ENCODE measurements at places on chromosomes 11 and 22. TPM values are rescaled to one million over a fixed set of nuclear protein-coding genes. Genes with fewer than 3 reads are reported as not detected.

DNA sequence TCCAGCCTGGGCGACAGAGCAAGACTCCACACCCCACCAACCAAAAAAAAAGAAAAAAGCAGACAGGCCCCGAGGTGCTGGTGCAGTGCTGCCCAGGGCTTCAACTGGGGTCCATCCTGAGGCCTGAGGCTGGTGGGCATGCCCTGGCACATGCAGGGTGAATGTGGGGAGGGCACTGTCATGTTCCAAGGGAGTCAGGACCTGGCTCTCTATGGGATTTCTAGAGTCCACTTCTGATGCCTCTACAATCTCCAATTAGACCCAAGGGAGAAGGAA, 10.1 kb downstream of the CENPM start:
- no peak for DNase-seq

- no peak for DNase-seq
Observed at GRCh38 chr11:4090258-4090657, 4.3 kb upstream of the RRM1 start.

TMEM80 gene
- total RNA-seq: 24.2 TPM

PGGHG gene
- 6.7 TPM for total RNA-seq

GRCh38 chr22:41504397-41504796, 35.5 kb downstream of the ACO2 start:
- peak; percentile 58 for DNase-seq

C1QTNF5 gene
- 23.1 TPM for total RNA-seq

RIMBP3C gene
- not detected for total RNA-seq

SAA1 gene
- total RNA-seq: 1.6 TPM

GRCh38 chr11:79092791-79093353, 348.0 kb downstream of the TENM4 start:
- DNase-seq: no peak

DNA sequence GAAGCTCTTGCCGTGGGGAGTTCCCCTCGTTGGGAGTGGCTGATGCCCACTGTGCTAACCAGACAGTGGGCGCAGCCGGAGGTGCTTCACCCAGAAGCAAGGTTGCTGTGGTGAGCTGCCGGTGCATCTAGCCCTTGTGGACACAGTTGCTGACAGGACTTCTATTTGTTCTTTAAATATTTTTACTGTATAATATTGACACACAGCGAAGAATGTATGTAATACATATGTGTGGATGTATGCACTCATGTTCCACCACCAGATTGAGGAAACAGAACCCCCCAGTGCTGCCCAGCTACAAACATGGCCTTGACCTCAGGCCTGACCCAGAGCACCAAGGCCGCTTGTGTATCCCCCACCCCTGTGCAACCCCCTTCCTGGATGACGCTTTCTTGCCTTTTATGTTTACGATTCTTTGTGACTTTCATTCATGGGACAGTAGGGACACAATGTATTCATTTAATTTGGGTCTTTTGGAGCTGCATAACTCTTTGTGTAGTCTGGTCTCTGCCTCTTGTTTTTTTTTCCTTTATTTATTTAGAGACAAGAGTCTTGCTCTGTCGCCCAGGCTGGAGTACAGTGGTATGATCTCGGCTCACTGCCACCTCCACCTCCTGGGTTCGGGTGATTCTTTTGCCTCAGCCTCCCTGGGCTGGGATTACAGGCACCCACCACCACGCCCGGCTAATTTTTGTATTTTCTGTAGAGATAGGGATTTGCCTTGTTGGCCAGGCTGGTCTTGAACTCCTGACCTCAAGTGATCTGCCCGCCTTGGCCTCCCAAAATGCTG, 132.6 kb downstream of the TBC1D22A start:
- no peak for DNase-seq

ANKK1 gene
- not detected for total RNA-seq

GRCh38 chr11:101617735-101618332, 34.0 kb upstream of the TRPC6 start:
- no peak for DNase-seq

DNA sequence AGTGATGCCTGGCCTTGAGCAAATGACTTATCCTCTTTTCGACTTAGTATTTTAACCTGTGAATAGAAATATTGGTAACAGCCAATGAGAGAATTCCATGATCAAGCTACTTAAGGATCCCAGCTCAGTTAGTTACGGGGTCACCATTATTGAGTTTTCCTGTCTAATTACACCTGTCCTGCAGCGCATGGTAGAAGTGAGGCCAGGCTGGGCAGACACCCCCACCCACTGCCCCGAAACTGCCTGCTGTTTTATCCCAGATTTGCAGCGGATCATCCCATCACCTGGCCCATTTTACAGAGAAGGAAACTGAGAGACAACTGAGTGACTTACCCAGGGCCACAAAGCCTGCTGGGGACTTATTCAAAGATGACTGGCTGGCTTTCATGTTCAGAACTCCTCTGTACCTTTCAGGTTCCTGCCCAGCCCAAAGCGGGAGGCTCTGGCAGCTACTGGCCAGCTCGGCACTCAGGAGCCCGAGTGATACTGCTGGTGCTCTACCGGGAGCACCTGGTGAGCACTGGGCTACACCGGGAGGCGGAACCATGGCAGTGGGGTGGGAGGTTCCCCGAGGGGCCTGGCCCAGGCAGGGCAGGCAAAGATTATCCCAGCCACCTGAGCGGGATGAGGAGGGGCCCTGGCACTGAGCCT, 1.4 kb downstream of the MUS81 start:
- peak; percentile 4 for DNase-seq

INS gene
- not detected for total RNA-seq

GRCh38 chr22:37151401-37151800, 1.7 kb upstream of the IL2RB start:
- DNase-seq: no peak

GAL gene
- total RNA-seq: not detected

OR51B4 gene
- not detected for total RNA-seq

NLRP14 gene
- not detected for total RNA-seq

- no peak for DNase-seq
Observed at GRCh38 chr11:19313140-19313539, 72.4 kb upstream of the E2F8 start.

All from heart right ventricle (tissue), 16 donors.